Epithelial cell of alveolus of lung (primary cell): ENCODE measurements at places on chromosomes 2 and 18. TPM values are rescaled to one million over a fixed set of nuclear protein-coding genes. Genes with fewer than 3 reads are reported as not detected.

IL1R2 gene
- total RNA-seq: 1.0 and 6.1 TPM in 2 replicates

CRACDL gene
- total RNA-seq: 0.13 and 0.24 TPM in 2 replicates

ASNSD1 gene
- 40.1 and 45.5 TPM in 2 replicates for total RNA-seq

ASXL2 gene
- total RNA-seq: 10.7 and 16.9 TPM in 2 replicates

IL1RN gene
- total RNA-seq: 0.13 TPM in 1 of 2 replicates, not detected in the other
